Esophagus muscularis mucosa (tissue), 4 donors: ENCODE measurements at places on chromosomes 16 and 17. TPM values are rescaled to one million over a fixed set of nuclear protein-coding genes. Genes with fewer than 3 reads are reported as not detected.

Gene DPEP3
- total RNA-seq = not detected

GRCh38 chr17:29575511-29576213 lies 7.2 kb downstream of the TP53I13 start:
- no peak for DNase-seq

GRCh38 chr16:84739349-84740124 lies 39.7 kb downstream of the USP10 start:
- no peak for DNase-seq

DNA sequence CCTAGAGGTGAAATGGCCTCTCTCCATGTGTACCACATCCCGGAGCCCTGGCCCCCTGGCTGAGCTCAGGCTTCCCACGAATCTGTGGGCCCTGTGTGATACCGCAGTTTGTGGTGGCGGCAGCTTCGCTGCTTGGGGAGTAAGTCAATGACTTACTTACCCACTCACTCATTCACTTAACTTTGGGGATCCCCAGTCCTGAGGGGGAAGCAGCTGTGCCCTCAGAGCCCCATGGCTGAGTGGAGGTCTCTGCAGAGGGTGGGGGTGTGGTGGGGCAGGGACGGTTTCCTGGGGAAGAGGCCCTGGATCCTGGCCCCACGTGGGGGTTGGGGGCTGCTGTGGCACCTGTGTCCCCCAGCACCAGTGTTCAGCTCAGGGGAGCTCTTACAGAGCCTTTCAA lies 13.2 kb downstream of the KCNJ12 start:
- DNase-seq = no peak

DNA sequence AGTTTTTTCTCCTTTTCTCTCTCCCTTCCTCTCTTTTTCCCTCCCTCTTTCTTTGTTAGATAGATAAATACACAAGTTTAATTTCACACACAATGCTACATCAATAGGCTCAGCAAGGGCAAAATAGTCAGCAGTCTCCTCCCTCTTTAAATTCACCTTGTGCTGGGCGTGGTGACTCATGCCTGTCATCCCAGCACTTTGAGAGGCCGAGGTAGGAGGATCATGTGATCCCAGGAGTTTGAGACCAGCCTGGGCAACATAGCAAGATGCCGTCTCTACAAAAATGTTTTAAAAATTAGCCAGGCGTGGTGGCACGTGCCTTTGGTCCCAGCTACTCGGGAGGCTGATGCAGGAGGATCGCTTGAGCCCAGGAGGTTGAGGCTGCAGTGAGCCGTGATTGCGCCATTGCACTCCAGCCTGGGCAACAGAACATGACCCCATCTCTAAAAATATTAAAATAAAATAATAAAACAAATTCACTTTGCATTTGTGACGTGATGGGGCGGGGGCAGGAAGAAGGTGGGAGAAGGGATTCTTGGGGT lies 27.4 kb downstream of the IL21R start:
- DNase-seq = peak; percentile 70
